ENCODE measurements at places on chromosomes 5 and 9. TPM values are rescaled to one million over a fixed set of nuclear protein-coding genes. Genes with fewer than 3 reads are reported as not detected.

GRCh38 chr9:127779136-127779981 is 893 bp upstream of the SH2D3C start:
- no peaks in the 10 kb centered on the region for H3K36me3 ChIP-seq
- peak overlapping the region; percentile 32 for H3K27ac ChIP-seq
- H3K4me1 ChIP-seq = peaks cover 5% of the 10 kb centered on the region
- H3K4me3 ChIP-seq = no peak overlapping the region
- no peaks in the 10 kb centered on the region for H3K27me3 ChIP-seq

GRCh38 chr9:68540712-68541535 is at the start of gene TMEM252:
TMEM252 (minus strand) TSS chr9:68540883; CDS start chr9:68540814, 69 bp downstream.
- H3K27me3 ChIP-seq = no peaks in the 10 kb centered on the region
- peak within 1 kb of the TSS; percentile 88 for H3K27ac ChIP-seq
- H3K36me3 ChIP-seq = no peaks in the 10 kb centered on the region

AK8 gene
- total RNA-seq = 1.2 TPM

RORB gene
- total RNA-seq = 1.9 TPM

OBP2A gene
- total RNA-seq = not detected

SEMA4D gene
- total RNA-seq = 13.0 TPM

DNA sequence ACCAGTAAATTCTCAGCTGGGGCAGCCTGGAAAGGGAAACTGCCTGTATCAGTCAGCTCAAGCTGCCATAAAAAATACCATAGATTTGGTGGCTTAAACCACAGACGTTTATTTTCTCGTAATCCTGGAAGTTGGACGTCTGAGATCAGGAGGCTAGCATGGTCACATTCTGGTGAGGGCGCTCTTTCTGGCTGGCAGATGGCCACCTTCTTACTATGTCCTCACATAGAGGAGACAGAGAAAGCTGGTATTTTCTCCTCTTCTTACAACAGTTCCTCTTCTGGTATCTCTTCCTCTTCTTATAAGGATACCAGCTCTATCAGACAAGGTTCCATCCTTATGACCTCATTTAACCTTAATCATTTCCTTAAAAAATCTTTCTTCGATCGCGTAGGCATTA is 50.5 kb upstream of the RFX3 start:
- no peaks in the 10 kb centered on the region for H3K4me1 ChIP-seq
- no peaks in the 10 kb centered on the region for H3K36me3 ChIP-seq
- no peak for DNase-seq
- no peak overlapping the region for H3K27ac ChIP-seq
- H3K4me3 ChIP-seq = no peak overlapping the region

DDX4 gene
- 0.33 TPM for total RNA-seq

DNA sequence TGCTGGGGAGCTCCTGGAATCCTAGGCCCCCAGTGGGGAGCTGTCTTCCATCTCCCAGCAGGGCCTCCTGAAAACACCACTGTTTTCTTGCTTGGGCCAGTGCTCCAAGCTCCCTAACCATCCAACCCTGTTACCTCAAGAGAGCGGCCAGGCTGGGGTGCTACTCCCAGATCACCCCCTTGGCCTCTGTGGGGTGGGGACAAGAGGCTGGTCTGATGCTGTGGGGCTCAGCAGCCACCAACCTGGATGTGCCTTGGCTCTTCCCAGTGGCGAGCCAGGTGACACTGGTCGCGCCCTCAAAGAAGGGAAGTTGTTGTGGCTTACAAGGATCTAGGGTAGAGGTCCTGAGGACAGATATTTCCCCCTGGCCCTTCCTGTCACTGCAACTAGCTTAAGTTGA is 49.0 kb downstream of the SECISBP2 start:
- no peaks in the 10 kb centered on the region for H3K27me3 ChIP-seq
- no peak overlapping the region for H3K27ac ChIP-seq
- DNase-seq = peak; percentile 33
- H3K4me3 ChIP-seq = no peak overlapping the region

DNA sequence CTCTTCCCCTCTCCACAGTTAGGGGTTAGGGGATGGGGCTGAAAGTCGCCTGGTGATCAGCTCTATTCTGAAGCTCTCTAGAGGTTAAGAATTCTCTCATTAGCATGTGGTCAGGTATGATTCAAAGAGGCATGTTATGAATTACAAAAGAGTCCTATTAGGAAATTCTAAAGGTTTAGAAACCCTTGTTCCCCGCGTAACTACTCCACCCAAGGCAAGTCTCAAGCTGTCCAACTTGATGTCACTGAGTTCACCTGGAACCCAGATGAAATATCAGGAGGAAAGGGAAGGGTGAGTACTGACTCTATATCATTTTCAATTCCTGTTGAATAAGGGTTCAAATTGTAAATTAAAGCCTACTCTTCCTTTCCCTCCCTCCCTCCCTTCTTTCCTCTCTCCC is 18.1 kb upstream of the RNF145 start:
- DNase-seq = no peak
- no peaks in the 10 kb centered on the region for H3K4me1 ChIP-seq
- H3K4me3 ChIP-seq = no peak overlapping the region
- H3K36me3 ChIP-seq = no peaks in the 10 kb centered on the region
- no peak overlapping the region for H3K27ac ChIP-seq

DIMT1 gene
- 42.2 TPM for total RNA-seq

FAM153A gene
- total RNA-seq = 1.5 TPM

C5orf52 gene
- total RNA-seq = not detected

DNA sequence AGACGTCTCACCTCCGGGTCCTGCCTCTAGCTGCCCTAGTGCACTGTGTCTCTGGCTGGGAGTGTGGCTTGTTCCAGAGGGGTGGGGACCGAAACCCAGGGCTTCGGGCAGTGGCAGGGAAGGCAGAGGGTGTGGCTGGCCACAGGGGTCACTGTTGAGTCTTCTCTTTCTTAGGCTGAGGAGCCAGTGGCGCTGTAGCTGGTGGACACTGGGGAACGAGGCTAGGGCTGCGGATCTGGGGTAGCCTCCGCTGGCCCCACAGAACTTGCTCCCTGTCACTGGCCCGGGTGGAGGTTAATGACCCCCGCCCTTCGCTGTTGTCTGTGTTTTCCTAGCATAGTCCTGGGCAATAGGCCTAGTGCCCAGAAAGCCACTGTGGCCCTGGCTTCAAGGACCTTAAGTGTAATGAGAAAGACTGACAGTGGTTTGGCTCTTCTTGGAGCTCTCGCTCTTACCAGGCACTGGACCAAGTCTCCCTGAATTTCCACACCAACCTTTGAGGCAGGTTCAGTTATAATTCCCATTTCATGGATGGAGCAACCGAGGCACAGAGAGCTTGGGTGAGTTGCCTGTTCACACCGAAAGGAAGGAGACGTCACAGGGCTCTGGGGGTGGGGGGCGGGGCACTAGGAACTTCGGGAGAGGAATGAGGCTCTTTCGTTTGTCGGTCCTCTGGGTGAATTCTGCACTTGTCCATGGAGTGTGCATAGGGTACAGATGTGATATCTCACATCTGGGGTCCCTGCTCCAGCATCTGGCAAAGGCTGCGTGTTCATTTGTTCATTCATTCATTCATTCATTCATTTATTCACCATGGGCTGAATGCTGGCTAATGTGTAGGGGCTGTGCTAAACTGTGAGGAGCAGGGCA is 4.8 kb upstream of the IER5L start:
- peaks cover 6% of the 10 kb centered on the region for H3K4me1 ChIP-seq
- no peaks in the 10 kb centered on the region for H3K36me3 ChIP-seq
- DNase-seq = no peak
- no peaks in the 10 kb centered on the region for H3K27me3 ChIP-seq

- H3K27ac ChIP-seq = no peak overlapping the region
- no peaks in the 10 kb centered on the region for H3K36me3 ChIP-seq
- H3K4me3 ChIP-seq = no peak overlapping the region
- H3K27me3 ChIP-seq = no peaks in the 10 kb centered on the region
- no peak for DNase-seq
- H3K4me1 ChIP-seq = no peaks in the 10 kb centered on the region
These were observed 58.5 kb downstream of the KCNIP1 start for GRCh38 chr5:170562166-170562874.

RUSC2 gene
- 40.0 TPM for total RNA-seq

DNA sequence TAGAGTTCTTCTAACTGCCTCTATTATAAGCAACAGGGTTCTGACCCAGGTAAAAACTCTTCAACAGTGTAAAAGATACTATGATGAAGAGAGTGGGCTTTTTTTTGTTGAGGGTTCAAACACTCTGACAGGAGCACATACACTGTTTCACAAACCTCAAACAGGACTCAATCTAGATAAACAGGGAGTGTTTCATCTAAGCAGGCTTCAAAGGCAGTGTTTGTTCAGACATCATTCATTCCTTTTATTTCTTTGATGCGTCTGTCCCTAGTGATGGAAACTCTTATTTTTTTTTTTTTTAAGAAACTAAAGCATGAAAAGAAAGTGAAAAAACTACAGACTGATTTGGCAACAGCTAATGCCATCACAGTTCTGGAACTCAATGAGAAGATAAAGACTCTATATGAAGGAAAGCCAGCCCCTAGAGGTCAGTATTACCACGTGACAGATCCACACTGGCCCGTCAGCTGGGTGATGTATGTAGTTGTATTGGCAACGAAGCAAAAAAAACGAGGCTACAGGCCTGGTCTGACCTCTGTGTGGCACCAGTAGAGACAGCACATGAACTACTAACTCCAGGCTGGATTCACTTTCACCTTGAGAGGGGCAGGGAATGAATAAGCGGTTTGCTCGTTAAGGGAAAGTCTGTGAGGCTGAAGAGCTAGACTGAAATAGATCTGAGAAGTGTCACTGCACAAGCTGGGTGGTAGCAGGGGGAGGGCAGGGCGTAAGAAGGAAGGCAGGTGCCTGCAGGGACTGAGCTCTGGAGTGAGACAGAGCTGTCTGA is 172.2 kb downstream of the CCDC192 start:
- H3K27ac ChIP-seq = peak overlapping the region; percentile 41
- no peaks in the 10 kb centered on the region for H3K36me3 ChIP-seq
- no peaks in the 10 kb centered on the region for H3K27me3 ChIP-seq
- no peak overlapping the region for H3K4me3 ChIP-seq
- H3K4me1 ChIP-seq = peaks cover 31% of the 10 kb centered on the region

DNA sequence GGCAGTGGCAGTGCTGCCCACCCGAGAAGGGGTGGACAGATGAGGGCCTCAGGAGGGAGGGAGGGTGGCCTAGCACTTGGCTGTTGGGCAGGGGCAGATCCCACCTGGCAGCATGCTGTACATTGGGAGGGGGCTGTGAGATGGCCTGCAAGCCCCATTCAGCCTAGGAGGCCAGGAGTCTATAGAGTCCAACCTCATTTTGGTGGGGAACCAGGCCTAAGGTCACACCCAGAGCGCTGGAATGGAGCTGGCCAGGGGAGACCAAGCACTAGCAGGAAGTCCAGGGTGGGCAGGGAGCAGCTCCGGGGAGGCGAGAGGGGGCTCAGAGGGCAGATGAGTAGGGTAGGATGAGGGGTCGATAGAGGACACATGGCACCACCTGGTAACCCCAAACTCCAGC is 22.9 kb downstream of the TRIM14 start:
- no peak for DNase-seq
- no peak overlapping the region for H3K4me3 ChIP-seq
- H3K36me3 ChIP-seq = peaks cover 16% of the 10 kb centered on the region

NDST1 gene
- total RNA-seq = 45.3 TPM

MAP1B gene
- total RNA-seq = 659 TPM

- no peak overlapping the region for H3K4me3 ChIP-seq
- no peak for DNase-seq
These were observed 192.4 kb downstream of the GAS1 start for GRCh38 chr9:86754581-86755560.

DNA sequence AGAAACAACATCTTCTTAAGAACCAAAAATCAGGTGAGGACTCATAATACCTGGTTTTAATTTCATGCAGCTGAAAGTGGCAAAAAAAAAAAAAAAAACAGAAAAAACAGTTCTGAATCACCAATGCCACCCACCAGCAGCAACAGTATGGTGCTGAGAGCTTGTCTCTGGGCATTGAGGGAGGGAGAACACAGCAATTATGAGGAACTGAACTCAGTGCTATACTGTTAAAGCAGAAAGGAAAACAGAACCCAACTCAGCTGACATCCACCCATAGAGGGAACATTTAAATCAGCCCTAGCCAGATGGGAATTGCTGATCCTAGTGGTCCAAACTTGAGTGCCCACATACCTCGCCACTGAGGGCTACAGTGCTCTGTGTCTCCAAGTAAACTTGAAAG is 657.9 kb downstream of the ACTL7B start:
- no peaks in the 10 kb centered on the region for H3K36me3 ChIP-seq
- DNase-seq = no peak
- H3K27ac ChIP-seq = no peak overlapping the region
- H3K4me1 ChIP-seq = no peaks in the 10 kb centered on the region
- no peaks in the 10 kb centered on the region for H3K27me3 ChIP-seq
- no peak overlapping the region for H3K4me3 ChIP-seq

GRCh38 chr9:122141671-122142070 is 17.9 kb downstream of the NDUFA8 start:
- peak overlapping the region; percentile 4 for H3K27ac ChIP-seq
- no peak overlapping the region for H3K4me3 ChIP-seq
- no peak for DNase-seq

CER1 gene
- total RNA-seq = not detected

- H3K4me3 ChIP-seq = no peak overlapping the region
- H3K27me3 ChIP-seq = no peaks in the 10 kb centered on the region
- H3K36me3 ChIP-seq = no peaks in the 10 kb centered on the region
- no peak overlapping the region for H3K27ac ChIP-seq
These were observed 8.1 kb downstream of the UBQLN1 start for GRCh38 chr9:83699615-83700014.

DNA sequence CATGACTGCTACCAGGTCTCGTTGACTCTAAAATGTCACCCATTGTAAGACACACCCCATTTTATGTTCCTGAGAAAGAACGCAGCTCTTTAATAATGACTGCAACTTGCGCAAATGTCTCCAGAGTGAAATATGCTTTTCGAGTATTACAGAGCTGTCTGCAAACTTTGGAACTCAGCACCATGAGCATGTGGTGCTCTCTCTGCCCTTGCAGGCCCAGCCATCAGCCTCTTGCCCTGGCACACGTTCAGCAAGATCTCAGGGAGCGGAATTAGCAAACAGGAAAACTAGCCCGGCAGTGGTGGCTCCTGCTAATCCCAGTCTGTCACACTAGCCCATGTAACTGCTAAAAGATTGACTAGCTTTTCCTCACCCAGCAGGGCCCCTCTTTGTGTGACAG is 114.5 kb upstream of the SLC1A3 start:
- peaks cover 21% of the 10 kb centered on the region for H3K4me1 ChIP-seq
- H3K27me3 ChIP-seq = no peaks in the 10 kb centered on the region
- no peak overlapping the region for H3K27ac ChIP-seq
- no peak overlapping the region for H3K4me3 ChIP-seq
- H3K36me3 ChIP-seq = no peaks in the 10 kb centered on the region
- DNase-seq = no peak

DNA sequence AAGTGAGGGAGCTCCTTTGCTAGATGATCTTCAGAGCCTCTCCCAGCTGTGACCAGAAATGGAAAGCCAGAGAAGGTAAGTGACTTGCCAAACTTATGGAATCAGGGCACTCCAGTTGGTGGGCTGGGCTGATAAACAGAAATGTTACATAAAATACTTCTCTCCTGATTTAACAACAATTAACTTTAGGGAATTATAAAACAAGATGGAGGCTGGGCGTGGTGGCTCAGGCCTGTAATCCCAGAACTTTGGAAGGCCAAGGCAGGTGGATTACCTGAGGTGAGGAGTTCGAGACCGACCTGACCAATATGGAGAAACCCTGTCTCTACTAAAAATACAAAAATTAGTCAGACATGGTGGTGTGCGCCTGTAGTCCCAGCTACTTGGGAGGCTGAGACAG is 899 bp upstream of the MED10 start:
- peak overlapping the region; percentile 93 for H3K27ac ChIP-seq
- no peaks in the 10 kb centered on the region for H3K27me3 ChIP-seq
- peaks cover 21% of the 10 kb centered on the region for H3K4me1 ChIP-seq
- H3K36me3 ChIP-seq = peaks cover 5% of the 10 kb centered on the region
- DNase-seq = no peak
- H3K4me3 ChIP-seq = peak overlapping the region; percentile 95
